GM13977 (cell line): ENCODE measurements at places on chromosomes 11 and 22.

DNA sequence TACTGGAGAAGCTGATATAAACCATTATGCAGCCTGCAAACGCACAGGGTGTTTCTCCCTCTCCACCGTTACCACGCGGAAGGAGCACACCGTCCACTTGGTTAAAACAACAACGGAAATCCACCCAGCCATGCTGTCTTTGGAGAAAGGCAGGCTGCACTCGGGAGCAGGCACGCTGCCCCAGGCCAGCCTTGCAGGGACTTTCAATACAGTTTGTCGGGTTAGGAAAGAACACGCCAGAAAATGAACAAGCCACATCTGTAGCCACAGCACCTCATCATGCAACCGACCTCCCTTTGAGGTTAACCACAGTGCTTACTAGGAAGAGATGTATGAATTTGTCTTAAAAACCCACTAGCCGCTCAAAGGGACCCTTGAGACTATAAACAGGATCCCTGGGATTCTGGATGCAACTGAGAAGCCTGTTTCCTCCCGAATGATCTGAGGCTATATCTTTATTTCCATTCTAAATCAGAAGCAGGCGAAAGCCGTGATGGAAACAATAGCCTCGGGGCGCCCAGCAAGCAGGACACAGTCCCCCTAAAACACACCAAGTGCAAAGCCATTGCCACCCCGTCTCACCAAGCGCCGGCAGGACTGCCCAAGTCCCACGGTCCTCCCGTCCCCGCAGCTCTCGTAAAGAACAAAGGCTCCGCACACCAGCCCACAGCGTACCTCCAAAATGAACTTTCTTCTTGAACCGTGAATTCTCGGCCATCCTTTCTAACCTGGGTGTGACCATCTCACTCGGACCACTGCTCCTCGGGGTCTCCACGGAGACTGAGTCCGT is 318.9 kb downstream of the CTTN start:
- no peak for DNase-seq

DNA sequence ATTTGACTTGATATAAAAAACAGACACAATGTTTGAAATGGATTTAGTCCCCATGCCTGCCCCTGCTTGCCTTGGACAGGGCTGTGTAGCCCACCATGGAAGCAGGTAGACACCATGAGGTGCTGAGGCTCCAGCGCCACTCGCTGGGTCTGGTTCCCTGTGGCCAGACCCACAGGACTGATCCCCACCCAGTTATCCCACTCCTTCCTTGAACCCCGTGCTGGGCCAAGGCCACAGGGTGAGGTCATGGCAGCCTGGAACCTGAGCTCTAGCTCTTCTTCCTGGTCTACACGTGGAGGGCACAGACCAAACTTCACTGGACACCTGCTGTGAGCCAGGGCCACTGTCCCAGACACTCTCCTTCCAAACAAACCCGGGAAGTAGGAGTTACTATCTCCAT is 42.5 kb downstream of the GAB4 start:
- no peak for DNase-seq

GRCh38 chr11:19673924-19674729 is 38.5 kb upstream of the NAV2 start:
- no peak for DNase-seq

DNA sequence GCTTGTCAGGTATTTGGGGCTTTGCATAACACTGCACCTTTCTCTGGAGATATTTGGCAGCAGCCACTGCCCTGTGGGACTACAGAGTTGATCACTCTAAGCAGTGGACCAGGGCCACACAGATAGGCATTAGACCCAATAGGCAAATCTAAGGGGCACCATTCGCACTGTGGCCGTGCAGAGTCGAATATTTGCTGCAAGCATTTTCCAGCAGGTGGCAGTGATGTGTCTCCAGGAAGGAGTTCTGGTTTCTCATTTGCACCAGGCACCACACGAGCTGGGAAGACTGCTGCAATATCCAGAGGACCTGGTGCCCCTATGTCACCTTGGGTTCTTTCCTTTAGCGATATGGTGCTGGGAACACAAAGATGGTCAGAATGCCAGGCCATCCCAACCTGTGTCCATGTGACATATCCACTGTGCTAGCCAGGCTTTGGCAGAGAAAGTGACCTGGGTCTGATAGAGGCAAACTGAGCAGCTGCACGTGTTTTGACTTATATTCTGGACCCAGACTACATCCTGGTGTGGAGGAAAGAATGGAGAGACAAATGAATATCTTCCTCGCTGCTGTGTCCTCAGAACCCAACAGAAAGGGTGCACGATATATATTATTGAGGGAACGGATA is 318.7 kb downstream of the BUD13 start:
- peak; percentile 60 for DNase-seq

- DNase-seq: no peak
Measured at GRCh38 chr11:118260353-118260752, 3.7 kb downstream of the MPZL2 start.
